Activated naive CD4-positive, alpha-beta T cell treated with anti-CD3 and anti-CD28 coated beads, Interleukin-2, amount 50 U/mL, for 72 hours (primary cell): ENCODE measurements at places on chromosomes 6 and 20. TPM values are rescaled to one million over a fixed set of nuclear protein-coding genes. Genes with fewer than 3 reads are reported as not detected.
A peak's percentile ranks its signal among the peaks of the same experiment; 100 is the strongest.

GRCh38 chr20:52003415-52003814, 188.2 kb downstream of the ZFP64 start:
- no peak for DNase-seq

GRCh38 chr6:87671555-87672029, 30.4 kb downstream of the AKIRIN2 start:
- no peak for DNase-seq

GRCh38 chr6:63615590-63615989, 20.0 kb upstream of the PHF3 start:
- DNase-seq = no peak

DNA sequence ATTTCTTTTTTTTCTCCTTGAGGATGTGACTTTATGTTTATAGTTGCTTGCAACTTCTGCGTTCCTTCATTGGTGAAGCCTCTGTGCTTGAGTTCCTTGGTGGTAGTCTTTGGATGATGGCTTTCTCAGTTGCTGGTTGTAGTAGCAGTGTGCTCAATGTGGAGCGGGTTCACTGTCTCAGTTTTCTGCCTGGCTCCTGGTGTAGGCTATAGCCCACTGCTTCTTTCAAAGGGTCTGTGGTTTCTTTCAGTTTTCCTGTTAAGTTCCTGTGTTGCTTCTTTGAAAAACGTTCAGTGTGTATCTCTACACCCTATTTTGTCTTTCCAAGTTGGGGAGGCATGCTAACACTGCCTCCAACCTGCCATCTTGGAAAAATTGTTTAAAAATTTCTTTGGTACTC, 33.9 kb upstream of the ZBTB24 start:
- no peak for DNase-seq

SNAP25 gene
- total RNA-seq = 0.12 TPM

- no peak for DNase-seq
Measured at GRCh38 chr6:93943661-93944060, 524.3 kb upstream of the EPHA7 start.

DNA sequence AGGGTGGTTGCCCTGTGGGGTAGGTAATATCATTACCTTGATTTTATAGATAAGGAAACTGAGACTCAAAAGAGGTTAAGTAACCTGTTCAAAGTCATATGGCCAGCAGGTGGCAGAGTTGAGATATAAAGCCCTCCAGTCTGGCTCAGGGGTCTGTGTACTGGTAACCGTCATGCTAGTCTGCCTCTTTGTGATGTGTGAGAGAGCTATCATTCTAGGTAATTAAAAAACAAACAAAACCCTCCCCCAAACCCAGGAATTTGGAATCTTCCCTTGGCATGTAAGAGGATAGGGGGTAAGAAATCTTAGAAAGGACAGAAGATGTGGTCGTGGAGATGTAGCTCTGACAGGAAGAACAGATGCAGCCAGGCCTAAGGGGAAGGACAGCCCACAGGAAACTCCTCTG, 206.0 kb downstream of the CDC5L start:
- DNase-seq = peak; percentile 62

CST5 gene
- total RNA-seq = not detected

BPIFA1 gene
- total RNA-seq = not detected

CYP24A1 gene
- not detected for total RNA-seq

DNA sequence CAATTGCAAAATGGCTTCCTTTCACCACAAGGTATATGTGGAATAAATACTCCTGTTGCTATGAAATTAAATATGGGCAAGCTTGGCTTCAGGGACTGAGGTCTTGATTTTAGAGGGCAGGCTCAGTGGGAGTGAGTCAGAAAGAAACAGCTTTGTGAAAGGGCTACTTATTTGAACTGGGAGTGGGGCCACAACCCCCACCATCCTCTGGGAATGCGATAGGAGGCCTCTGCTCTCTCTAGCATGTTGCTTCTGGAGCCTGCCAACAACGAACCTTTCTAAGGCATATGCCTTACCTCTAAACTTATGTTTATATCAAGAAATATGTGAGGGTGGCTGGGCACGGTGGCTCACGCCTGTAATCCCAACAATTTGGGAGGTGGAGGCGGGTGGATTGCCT, 149.7 kb downstream of the LRRC1 start:
- no peak for DNase-seq

DNA sequence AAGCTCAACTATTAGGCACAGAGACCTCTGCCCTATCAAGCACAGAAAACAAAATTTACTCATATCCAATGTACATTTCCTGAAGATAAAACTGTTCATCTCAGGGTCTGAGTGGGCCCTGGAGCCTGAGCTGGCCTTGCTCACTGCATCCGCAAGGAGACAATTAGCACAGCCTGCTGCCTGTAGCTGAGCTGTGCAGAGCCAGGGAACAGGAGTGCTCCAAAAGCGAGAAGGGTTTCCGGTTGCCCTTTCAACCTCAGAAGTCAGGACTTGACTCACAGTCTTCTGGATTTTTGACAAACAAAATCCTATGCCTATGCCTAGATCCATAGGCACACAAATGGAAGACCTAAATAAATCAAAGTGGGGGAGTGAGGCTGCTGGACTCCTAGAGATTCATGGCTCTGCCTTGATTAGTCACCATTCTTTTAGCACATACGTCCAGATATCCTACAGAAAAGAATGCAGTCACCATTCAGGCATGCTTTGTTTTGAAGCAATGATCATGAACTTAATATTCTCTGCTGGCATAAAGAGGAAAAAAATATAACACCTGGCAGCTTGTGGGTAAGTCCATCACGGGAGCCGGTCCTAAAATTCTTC, 73.5 kb downstream of the BFSP1 start:
- no peak for DNase-seq

GRCh38 chr6:4935975-4936680, 67.7 kb downstream of the RPP40 start:
- no peak for DNase-seq

KCNK16 gene
- not detected for total RNA-seq

ADGRB3 gene
- total RNA-seq = not detected

DNA sequence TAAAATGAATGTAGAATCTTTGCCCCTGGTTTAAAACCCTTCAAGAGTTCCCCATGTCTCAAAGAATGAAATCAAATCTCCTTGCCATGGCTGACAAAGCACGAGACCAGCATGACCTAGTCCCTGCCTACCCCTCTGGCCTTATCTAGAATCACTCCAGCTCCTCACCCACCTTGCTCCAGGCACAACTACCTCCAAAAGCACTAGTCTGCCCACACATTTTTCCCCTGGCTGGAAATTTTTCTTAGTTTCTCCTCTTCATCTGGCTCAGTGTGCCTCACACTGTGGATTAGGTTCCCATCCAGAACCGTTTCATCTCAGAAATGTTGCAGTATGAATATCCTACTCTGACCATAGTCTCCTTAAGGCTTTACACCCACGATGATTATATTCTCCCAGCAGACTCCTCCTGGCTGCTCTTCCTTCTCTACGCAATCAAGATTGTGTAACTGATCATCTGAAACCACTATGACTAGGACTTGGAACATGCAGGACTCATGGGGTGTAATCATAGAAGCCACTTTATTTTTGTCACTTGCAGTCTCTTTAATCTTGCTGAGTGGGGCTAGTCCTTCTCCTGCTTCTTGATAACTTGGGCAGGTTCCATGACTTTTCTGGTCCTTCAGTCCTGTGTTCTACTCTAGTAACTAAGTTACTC, 7.8 kb upstream of the MRS2 start:
- DNase-seq = no peak

PPP1R16B gene
- 80.4 TPM for total RNA-seq

DNA sequence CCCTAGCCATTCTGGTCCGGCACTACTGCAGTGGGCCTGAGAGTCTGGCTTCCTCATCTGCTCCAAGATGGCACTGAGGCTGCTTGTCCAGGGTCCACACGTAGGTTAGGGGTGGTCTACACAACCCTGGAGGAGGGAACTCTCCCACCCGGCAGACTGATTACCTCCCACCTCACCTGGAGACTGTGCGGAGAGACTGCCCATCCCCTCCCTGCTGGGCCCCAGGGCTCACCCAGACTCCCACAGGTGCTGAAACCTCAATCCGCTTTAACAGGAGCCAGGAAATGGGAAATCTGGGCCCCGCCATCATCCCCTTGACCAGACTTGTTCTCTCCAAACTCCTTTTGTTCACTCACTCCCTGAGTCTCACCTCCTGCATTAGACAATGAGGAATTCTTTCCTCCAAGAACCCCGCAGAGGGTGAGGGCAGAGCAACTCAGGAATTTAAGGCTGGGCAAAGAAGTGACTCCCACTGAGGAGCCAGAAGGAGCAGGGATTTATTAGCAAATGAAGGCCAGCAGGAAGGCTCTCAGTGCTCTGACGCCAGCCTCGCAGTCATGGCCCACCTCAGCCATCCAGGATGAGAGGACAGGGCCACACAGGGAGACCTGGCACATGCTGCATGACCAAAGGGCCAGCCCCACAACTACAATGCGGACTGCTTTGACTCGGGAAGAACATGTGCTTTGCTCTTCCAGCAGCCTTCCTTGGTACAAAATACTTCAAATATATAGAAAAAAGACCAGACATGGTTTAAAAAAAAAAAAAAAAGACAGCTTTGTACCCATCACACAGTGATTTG, 53.0 kb downstream of the CDK5RAP1 start:
- DNase-seq = peak; percentile 34

- no peak for DNase-seq
Measured at GRCh38 chr20:49483018-49483695, 689 bp upstream of the KCNB1 start.

DNA sequence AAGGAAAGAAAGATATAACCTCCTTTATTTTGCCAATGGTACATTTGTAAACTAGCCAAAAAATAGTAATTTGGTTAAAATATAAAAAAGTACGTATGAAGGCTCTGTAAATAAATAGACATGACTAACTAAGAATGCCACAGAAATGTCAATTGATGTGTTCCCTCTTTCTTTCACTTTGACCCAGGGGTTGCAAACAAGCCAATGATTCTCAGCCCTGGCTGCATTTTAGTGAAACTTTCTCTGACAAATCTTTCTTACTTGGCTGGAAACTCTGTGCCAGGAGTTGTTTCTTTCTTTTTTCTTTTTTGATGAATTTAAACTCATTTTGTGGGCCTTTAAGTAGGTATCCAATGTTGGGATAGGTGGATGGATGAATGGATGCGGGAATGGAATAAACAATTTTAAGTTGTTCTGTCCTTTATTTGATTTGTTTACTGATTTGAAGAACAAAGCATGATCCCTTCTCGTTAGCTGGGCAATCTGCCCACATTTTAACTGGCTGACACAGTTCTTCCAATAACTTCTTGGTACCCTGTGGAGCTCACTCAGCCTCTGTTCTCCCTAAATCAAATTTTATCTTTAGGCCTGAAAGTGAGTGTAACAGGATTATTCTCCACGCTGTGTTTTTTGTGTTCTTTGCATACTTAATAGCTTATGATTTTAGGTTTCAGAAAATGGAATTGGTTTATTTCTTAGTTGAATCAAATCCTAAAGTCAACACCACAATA, 58.6 kb upstream of the GCLC start:
- DNase-seq = no peak

DNA sequence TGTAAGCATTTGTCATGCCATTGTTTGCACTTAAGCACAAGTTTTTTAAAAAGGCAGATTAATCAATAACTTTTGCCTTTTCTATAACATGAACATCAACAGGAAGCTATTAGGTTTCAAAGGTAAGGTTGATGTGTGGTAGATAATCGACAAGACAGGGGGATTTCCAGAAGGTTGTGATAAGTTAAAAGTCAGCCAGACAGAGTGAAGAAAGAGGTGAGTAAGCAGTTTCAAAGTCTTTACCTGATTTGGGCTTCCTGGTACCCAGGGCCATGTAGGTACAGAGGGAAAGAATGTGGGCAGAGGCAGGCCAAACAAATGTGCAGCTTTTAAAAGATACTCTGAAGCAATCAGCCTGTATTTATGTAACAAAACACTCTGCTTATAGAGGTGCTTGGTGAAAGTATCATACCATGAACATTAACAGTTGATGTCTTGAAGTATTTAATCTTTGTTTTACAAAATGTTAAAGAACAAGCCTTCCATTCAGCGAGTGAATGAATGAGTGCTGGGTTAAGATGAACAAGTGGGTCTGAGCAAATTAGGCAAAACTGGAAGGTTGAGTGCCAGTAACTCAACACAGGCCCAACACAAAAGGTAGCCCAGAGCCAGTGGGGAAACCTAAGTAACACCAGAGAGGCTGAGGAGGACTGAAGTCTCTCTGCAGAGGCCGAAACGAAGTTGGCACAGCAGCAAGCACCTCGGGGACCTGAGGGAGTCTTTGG, 60.2 kb downstream of the LRRC1 start:
- no peak for DNase-seq

DNA sequence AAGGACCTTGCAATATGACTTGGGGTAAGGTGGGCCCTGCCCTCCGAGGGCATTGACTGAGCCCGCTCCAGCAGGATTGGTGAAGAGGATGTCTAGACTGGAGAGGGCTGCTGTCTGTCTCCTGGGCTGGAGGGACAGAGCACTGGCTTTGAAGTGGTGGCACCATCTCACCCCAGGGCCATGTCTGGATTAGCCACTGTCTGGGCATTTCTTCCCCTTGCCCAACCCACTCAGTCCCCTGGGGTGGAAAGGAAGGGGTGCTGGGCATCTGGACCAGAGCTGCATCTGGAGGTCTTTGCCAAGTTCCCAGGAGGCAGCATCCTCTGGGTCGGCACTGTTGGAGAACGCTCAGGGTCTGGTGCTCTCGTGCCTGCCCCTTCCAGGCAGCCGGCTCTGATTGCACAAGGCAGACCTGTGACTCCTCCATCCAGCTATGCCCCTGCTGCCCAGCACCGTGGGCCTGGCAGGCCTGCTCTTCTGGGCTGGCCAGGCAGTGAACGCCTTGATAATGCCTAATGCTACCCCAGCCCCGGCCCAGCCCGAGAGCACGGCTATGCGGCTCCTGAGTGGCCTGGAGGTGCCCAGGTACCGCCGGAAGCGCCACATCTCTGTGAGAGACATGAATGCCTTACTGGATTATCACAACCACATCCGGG, at the start of gene R3HDML:
TSS of gene R3HDML (plus strand) at position 319 of the 656 bp plus-strand sequence. CDS start at position 434, 115 bp downstream.
- no peak for DNase-seq

PMEPA1 gene
- total RNA-seq = 3.9 TPM

- peak; percentile 44 for DNase-seq
Measured at GRCh38 chr20:17613328-17614175, 43.7 kb downstream of the DSTN start.

DNA sequence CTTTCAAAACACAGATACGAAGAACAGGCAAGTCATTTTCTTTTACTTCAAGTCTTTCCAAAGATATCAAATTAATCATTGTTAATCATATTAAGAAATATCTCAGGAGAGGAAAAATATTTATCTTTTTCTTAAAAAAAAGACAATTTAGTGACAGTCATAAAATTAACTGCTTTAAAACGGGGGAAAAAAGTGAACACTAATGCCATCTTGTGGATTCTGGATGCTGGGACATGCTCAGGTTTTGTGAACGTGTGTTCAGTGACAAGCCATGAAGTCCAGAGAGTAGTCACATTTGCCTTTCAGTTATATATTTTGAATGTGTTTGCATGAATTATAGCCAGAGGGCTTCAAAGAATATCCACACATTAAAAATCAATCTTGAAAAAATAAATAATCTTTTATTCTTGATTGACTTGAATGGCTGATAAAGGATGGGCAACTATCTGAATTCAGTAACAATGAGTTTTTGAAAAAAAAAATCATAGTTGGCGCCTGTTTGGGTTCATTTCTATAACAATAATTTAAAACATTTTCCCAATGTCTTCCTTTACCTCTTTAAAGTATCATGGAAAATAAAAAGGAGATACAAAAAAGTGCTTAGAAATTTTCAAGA, 74.7 kb upstream of the NOX3 start:
- no peak for DNase-seq
